CD8-positive, alpha-beta T cell (primary cell): ENCODE measurements at places on chromosomes 11 and 22.
A peak's percentile ranks its signal among the peaks of the same experiment; 100 is the strongest.

- DNase-seq: no peak
These were observed 23.4 kb downstream of the RELT start for GRCh38 chr11:73399636-73400035.

- DNase-seq: no peak
These were observed 499 bp downstream of the LRRC56 start for GRCh38 chr11:537622-538430.

DNA sequence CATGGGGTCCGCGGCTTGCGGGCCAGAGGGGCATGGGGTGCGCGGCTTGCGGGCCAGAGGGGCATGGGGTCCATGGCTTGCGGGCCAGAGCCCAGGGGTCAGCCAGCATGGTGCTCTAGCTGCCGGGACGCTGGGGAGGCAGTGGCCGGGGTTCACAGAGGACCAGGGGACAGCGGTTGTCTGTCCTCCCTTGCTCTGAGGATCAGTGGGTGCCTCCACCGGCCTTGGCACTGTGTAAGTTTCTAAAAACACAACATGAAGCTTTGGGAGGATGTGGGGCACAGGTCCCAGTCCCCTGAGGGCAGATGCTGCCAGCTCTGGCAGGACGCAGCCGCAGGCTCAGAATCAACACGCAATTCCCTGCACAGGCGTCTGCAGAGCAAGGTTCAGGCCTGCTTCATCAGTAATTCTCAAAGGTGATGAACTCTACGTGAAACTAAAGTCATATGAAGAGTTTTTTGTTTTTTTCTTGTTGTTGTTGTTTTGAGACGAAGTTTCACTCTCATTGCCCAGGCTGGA, 3.0 kb downstream of the MLC1 start:
- no peak for DNase-seq

DNA sequence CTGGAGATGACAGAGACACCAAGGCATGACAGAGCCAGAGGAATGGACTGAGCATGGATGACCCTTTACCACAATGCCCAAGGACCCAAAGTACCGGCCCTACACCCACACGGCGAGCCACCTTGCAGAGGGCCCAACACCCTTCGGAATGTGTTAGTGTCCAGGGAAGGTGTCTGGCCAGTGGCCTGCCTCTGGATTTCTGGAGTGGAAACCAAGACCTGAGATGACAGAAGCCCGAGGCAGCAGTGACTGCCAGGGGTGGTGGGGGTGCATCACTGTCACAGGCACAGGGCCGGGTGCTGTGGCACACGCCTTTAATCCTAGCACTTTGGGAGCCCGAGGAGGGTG, 28.7 kb downstream of the PDGFB start:
- no peak for DNase-seq

DNA sequence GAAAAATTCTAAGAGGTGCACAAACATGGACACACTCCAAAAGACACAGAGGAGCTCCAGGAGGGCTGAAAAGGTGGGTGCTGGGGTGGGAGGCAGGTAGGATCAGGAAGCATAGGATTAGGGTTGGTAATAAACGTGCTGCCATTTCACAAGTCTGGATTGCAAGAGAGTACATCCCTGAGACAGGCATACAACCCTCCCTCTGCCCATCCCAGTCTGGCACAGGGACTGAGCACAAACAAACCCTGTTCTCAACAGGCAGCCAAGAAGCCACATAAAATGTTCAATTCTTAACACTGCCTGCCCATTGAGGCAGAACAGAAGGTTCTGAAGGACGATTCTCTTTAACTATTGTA, 18.5 kb downstream of the SLC35F2 start:
- no peak for DNase-seq

DNA sequence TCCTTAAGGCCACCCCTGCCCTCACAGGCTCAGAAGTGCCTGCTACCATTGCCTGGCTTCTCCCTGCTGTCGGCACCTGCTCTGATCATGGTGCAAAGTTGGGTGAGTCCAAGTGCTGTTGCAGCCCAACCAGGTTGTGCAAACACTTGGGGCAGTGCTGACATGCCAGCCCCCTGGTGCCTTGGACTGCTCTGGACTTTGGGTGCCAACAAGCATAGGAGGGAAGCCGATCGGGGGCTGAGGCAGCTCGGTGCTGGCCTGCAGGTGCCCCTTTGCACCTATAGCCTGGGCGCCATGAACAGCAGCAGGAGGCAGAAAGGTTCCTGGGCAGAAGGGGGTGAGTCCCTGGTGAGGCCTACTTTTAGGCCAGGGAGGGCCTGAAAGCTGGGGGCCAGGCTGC, 113.0 kb downstream of the ARHGAP20 start:
- no peak for DNase-seq

- DNase-seq: no peak
These were observed 5.6 kb downstream of the DUSP18 start for GRCh38 chr22:30662040-30662439.

- no peak for DNase-seq
These were observed 2.9 kb upstream of the TUBGCP6 start for GRCh38 chr22:50247748-50248147.

- peak; percentile 17 for DNase-seq
These were observed 18.4 kb downstream of the SELENOO start for GRCh38 chr22:50218996-50219727.

DNA sequence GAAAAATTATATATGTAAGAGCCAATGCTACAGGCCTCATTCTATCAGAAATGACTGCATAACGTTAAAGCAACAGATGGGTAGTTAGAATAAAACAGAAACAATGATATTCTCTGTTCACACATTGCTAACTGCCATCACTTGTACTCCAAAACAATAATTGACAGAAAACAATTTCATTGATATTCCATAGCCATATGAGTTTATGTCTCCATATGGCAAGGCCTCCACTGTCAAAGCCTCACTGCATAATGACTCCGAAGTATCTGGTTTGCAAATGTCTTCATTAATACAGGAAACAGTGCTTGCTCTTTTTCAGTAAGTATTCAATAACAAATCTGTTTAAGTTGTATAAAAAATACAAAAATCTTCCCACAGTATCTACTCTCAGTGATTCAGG, 9.9 kb downstream of the DDI1 start:
- no peak for DNase-seq

DNA sequence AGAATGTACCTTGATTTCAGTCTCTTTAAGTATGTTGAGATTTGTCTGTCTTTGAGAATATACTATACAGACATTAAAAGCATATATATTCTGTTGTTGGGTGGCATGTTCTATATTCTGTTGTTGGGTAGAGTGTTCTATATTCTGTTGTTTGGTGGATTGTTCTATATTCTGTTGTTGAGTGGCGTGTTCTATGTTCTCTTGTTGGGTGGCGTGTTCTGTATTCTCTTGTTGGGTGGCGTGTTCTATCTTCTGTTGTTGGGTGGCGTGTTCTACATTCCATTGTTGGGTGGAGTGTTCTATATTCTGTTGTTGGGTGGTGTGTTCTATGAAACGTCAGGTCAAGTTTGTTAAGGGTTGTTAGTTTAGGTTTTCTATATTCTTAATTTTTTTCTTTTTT, 27.1 kb upstream of the CTTN start:
- no peak for DNase-seq

GRCh38 chr11:108729227-108729871, 64.5 kb downstream of the DDX10 start:
- DNase-seq: no peak

- DNase-seq: no peak
These were observed 2.5 kb downstream of the BDNF start for GRCh38 chr11:27697679-27698275.

- no peak for DNase-seq
These were observed 41.8 kb upstream of the PRR5 start for GRCh38 chr22:44660051-44660830.

DNA sequence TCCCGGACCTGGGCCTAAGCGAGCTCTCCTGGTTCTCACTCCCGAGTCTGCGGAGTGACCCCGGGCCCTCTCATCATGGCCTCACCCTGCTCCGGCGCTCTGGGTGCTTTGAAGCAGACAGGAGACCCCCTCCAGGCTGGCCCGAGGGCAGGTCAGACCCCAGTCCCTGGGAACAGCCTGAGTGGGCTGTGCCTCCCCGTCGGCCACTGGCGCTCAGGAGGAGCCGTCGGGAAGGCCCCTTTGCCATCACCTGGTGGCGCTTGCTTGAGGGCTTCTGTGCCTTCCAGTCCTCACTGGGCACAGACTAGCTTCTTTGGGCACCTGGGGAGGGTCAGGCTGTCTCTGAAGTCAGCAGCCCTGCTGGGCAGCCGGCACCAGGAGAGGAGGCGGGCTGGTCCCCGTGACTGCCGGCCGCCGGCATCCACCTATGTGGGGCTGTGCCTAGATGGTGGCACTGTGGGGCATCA, 6.7 kb downstream of the BRSK2 start:
- DNase-seq: no peak

DNA sequence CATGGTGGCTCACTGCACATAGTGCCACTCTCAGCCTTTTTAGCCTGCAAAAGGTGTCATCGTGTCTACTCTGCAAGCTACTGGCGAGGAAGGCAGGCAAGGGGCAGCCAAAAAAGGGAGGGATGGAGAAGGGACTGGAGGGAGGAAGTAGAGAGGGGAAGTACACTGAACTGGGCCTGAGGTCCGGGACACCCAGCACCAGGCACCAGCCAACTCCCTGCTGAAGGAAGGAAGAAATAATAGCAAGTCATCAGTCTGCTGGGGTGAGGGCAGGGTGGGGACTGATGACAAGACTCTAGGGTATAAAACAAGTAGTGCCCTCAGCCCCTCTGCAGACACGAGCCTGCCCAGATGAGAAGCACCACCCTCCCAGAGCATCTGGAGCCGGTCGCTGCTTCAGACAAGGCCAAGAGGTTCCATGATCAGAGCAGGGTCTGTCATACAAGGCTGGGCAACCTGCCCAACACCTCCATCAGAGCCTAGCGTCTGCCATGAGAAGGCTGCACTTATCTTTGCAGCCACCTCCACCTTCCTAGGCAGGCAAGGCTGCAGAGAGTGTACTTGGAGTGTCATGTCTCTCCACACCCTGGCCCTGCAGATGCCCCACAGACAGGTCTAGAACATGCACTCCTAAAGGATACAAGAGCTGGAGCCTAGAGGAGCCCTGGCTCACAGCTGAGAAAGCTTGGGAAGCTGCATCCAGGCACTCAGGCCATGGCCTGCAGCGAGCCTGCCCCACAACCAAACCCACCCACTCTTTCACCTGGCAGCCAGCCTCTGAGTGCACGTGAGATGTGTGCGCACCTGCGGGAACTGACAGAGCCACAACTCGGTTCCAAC, 9.0 kb upstream of the COMT start:
- DNase-seq: no peak

GRCh38 chr11:3109921-3110706, 52.9 kb upstream of the CARS1 start:
- DNase-seq: peak; percentile 44

DNA sequence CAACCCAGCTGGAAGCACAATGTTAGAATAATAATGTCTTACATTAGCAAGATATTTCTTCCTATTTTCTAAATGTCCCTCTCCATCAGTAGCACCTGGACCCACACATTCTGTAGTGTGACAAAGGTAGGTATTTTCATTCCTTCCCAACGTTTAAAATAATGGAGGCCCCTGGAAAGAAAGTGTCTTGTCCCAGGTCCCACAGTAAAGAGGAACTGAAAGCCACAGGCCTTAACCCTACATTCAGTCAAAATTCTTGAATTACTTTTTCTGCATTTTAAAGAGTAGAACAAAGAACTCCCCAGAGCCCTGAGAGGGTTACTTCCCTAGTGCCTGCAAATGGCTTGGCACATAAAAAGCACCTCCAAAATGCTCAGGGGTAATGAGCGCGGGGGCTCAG, 26.3 kb downstream of the OPCML start:
- no peak for DNase-seq

DNA sequence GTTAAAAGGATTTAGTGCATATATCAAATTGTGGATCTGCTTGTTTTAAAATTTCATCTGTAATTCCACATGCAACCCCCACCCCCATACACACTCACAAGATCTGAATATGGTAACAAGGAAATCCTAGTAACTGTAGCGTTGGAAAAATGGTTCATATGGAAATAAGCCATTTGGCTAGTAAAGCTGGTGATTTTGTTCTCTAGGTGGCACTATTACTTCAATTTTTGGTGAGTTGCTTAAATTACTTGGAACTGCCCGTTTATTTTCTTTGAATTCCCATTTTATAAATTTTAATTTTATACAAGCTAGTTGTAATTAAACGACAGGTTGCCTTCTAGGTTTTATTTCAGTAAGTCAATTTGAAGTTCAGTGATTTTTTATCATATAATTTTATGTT, 5.3 kb downstream of the BDNF start:
- DNase-seq: no peak

GRCh38 chr11:83249972-83250593, 36.1 kb downstream of the CCDC90B start:
- no peak for DNase-seq

GRCh38 chr11:102171101-102171500, 60.9 kb downstream of the YAP1 start:
- DNase-seq: no peak

DNA sequence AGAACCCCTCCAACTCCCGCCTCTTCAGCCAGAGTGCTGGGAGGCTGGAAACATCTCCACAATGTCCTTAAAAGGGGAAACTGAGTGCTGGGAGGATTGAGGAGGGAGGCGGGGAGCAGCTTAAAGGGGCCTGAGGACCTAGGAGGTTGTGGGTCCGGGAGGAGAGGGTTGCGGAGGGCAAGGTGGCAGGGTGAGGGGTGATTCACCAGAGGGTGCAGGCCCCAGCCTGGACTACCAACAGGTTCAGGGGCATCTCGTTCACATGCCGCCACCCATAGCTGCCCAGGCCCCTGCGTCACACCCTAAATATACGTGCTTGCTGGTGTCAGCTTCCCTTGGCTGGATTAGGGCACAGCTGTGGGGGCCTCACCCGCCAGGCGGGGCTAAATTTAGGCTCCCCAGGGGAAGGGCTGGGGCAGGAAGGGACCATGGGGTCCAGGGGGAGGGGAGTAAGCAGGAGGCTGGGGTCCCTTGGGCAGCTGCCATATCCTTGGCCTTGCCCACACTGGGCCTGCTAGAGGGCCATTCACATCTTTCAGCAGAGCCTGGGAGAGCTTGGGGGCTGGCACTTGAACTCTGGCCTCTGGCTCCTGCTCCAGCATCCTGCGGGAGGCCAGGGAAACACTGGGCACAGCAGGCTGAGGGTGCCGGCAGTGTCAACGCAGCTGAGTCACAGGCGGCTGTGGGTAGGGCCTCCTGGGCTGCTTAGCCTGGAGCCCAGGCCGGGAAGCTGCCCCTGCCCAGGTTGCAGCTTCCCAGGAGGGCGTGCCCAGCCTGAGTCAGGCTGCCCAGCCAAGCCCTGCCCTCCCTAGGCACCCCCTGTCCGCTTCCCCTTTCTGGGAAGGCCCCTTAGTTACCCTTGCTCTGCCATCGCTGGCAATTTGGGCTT, 1.3 kb downstream of the EHBP1L1 start:
- DNase-seq: no peak

DNA sequence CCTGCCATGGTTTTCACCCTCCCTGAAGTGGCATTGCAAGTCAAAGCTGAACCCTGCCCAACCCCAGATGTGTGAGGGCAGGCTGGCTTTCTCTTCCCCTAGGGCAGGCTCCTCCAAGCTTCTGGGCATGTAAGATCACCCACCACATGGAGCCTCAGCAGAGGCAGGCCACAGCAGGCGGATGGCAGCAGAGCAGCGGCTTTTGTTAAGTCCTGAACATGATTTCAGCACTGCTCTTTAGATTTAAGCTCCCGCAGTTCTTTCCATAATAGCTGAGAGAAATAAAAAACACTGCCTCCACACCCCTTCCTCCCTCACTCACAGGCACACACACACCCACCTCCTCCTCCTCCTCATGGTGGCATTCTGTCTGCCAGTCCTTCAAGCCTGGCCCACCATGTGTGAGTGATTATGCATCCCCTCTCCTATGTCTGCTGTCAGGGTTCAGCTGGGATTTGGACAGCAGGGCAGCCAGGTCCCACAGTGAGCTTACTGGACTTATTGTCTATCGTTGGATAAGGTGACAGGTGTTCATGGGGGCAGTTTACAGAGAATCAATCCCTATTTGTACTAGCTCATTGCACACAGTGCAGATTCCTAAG, 5.0 kb upstream of the NTM start:
- DNase-seq: no peak

- no peak for DNase-seq
These were observed 90.0 kb downstream of the PRMT3 start for GRCh38 chr11:20477418-20478090.
